ENCODE measurements at places on chromosomes 5 and 9. TPM values are rescaled to one million over a fixed set of nuclear protein-coding genes. Genes with fewer than 3 reads are reported as not detected.

GRCh38 chr9:5852987-5853386 is 20.1 kb upstream of the ERMP1 start:
- no peak overlapping the region for H3K4me3 ChIP-seq
- H3K36me3 ChIP-seq, result no peaks in the 10 kb centered on the region
- H3K27ac ChIP-seq, result no peak overlapping the region

DNA sequence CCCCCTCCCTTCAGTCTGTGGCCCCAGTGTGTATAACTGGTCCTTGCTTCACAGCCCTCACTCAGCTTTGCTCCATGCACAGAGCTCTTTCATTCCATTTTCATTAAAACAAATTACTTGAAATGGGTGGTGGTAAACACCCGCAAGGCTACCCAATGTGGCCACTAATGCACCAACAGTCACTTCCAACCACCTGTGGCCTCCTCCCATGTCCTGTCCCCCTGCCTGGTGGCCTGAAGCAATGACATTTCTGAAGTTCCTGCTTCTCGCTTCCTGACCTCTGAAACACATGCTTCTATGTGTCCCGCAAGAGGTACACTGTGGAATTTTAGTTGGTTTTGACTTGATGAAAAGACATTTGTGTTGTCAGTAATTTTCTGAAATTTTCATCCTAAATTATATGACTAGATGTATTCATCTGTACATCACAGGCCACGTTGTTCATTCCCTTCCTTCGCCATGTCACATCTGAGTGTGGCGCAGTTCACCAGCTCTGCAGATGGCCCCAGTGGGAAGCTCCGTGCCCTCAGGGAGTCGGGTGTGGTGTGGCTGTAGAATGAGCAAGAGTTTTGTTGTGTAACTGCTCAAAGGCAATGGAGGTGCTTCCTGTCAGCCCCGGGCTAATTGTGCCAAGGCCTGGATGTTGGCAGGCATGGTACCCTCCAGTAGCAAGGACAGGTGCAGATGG is 9.6 kb downstream of the ROPN1L start:
- no peaks in the 10 kb centered on the region for H3K27me3 ChIP-seq
- H3K27ac ChIP-seq, result no peak overlapping the region
- peaks cover 3% of the 10 kb centered on the region for H3K4me1 ChIP-seq
- no peak for DNase-seq
- H3K36me3 ChIP-seq, result no peaks in the 10 kb centered on the region

COL5A1 gene
- polyA plus RNA-seq, result 50.7 TPM

YIPF5 gene
- 47.1 TPM for polyA plus RNA-seq

GDF9 gene
- polyA plus RNA-seq, result 1.8 TPM

FAM169A gene
- polyA plus RNA-seq, result 6.1 TPM

All from cardiac muscle cell (in vitro differentiated cells and primary cell).